Activated CD8-positive, alpha-beta memory T cell treated with anti-CD3 and anti-CD28 coated beads for 1 hour (primary cell): ENCODE measurements at places on chromosomes 5 and 9.

GRCh38 chr9:109683521-109683920 lies 96.5 kb upstream of the PALM2AKAP2 start:
- DNase-seq: no peak

- DNase-seq: no peak
Measured at GRCh38 chr9:630817-631216, 210.7 kb upstream of the DMRT1 start.

- no peak for DNase-seq
Measured at GRCh38 chr5:170573660-170574059, 69.8 kb downstream of the KCNIP1 start.

DNA sequence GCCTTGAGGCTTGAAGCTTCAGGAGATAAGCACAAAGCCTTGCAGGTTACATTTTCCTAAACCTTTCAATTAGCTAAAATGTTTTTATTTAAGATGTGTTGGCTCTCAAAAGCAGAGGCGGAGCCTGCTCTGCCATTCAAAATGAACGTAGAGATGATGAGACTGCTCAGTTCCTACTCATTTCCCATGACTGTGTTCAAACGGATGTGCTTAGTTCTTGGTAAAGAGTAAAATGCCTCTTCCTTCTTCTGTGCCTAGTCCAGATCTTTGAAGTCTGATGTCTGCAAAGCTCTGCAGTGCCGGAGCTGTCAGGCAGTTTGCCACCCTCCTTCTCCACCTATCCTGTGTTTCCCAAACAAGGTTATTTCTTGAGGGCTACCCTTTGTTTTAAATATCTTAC lies 46.3 kb upstream of the ADAMTSL1 start:
- no peak for DNase-seq
